ENCODE measurements at places on chromosomes 3 and 15.

DNA sequence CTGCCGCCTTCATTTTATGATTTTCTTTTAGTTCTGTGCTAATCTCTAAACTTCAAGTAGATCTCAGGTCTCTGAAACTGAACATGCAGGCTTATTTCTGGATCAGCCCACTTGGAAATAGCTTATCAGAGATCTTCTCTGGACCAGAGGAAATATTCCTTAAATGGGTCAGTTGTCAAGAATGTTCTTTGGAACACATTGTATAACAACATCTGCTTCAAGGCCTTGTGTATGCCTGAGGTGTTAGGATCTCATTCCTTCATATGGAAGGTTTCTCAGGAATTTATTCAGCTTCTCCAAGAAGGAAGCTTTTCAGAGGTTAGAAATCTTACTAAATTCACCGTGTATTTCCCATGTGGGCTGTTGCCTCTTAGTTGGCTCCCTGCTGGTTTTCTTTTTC, 47.4 kb downstream of the SYN2 start:
- DNase-seq: no peak

GRCh38 chr15:23566071-23566554, 639 bp downstream of the MKRN3 start:
- no peak for DNase-seq

GRCh38 chr3:186097317-186097662, 11.6 kb downstream of the ETV5 start:
- DNase-seq: no peak

GRCh38 chr3:108102420-108103039, 11.7 kb upstream of the CD47 start:
- no peak for DNase-seq

- DNase-seq: no peak
Measured at GRCh38 chr3:10432156-10432845, 73.1 kb downstream of the ATP2B2 start.

Data from osteocyte (in vitro differentiated cells).